ENCODE measurements at places on chromosomes 16 and 17. TPM values are rescaled to one million over a fixed set of nuclear protein-coding genes. Genes with fewer than 3 reads are reported as not detected.

The HYDIN gene
- 1.00 TPM for total RNA-seq

The MMP2 gene
- total RNA-seq: 1,958 TPM

The SLFN14 gene
- not detected for total RNA-seq

The SEPTIN1 gene
- 0.25 TPM for total RNA-seq

The AIPL1 gene
- not detected for total RNA-seq

The SECTM1 gene
- total RNA-seq: 3.9 TPM

The SNAI3 gene
- 0.12 TPM for total RNA-seq

The SAT2 gene
- 43.9 TPM for total RNA-seq

The ZNF768 gene
- 20.3 TPM for total RNA-seq

The KRT14 gene
- total RNA-seq: not detected

Measured in uterine smooth muscle cell (primary cell).